ENCODE measurements at places on chromosomes 4 and X.
A peak's percentile ranks its signal among the peaks of the same experiment; 100 is the strongest.

DNA sequence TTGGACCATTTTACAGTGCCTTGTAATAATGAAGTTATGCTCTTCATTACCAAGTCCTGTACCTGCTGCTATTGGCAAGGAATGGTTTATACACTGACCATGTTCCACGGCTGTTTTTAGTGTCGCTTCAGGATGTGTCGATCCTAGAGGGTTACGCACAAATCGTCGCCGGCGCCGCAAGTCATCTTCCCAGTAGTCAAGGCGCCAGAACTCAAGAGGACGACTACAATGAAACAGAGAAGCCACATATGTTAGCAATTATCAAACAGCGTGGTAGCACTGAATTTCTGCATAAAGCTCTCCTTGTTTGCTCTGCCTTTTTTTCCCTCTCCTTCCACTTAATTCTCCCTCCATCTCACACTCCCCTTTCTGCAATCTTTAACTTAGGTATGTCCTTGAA is 17.0 kb downstream of the MAB21L2 start:
- DNase-seq, result no peak

GRCh38 chrX:151019856-151020255 is 36.7 kb downstream of the HMGB3 start:
- no peak for DNase-seq

- peak; percentile 18 for DNase-seq
These were observed 17.8 kb upstream of the ZNF827 start for GRCh38 chr4:145956288-145956890.

DNA sequence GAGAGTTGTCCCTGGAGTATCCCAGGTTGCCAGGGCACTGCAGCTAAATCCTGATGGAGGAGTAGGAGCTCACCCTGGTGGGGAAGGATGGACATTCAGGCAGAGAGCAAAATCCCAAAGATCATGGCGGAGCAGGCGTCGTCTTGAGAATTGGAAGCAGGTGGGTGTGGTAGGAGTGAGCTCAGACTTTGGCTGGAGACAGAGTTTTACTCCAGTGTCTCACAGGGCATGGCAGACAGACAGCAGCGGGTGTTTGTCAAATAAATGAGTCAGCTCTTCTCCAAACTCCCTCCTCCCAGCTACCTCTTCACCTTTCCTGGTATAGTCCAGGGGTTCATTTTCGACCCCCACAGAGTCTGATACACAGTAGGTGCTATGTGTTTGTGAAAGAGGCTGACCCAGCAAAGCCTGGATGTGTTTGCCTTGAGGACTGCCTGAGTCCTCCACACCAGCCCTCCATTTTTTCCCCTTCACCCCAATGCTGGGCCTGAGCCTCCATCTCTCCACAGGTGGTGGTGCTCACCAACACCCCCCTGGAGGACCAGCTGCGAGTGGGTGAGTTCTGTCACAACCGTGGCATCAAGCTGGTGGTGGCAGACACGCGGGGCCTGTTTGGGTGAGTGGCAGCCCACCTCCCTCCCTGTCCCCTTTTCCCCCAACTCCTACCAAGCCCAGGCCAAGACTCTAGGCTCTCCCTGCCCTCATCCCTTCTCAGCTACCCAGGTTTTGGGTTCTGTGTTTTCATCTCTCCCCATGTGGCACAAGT is 6.9 kb downstream of the UBA1 start:
- DNase-seq, result no peak

DNA sequence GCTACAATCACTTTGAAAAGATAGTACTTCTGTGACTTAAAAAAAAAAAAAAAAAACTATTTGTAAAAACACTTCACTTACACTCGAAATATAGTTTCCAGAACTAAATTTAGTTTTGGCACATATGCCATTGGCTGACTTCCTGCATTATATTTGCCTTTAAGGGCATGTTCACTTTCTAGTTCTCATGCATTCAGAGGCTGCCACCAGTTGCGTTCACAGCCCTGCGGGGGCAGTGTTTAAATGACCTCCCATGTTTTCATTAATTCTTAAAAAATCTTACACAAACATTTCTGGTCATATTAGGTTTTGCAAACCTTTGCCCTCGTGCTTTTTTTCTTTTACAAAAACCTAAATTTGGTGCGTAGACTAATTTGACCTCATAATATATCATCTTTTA is 12.4 kb upstream of the ARHGAP6 start:
- DNase-seq, result no peak

- DNase-seq, result no peak
These were observed 277.5 kb downstream of the FBXW7 start for GRCh38 chr4:152258391-152258790.

DNA sequence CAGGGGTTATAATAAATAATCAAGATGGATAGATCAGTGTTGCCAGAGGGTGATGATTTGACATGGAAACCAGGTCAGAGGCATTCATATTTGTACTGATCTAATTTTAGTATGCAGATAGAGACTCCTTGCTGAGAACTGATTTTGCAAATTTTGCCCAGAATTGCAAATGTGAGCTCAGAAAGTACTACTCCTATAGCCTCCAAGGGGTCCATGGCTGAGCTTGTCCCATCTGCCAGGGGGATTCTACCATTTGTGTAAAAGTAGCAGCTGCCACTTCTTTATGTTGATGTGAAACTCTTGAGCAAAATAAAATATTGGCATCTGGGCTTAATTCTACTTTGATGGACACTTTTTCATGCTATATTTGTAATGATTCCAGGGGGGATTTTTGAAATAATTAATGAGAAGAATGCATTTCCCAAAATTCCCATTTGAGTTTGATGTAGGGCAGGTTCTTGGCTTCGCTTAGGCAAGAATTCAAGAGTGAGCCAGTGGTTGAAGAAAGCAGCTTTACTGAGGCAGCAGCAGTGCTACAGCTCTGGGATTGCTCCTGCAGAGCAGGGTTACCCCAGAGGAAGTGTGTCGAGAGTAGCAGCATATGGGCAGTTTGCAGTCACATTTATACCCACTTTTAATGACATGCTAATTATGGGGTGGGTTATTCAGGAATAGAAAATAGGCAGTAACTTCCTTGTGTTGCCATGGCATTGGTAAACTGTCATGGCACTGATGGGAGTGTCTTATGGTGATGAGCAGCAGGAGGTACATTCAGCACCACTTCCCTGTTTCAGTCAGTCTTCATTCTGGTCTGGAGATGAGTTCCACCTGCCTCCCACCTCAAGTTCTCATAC is 38.7 kb upstream of the DCLK2 start:
- no peak for DNase-seq

GRCh38 chrX:65677954-65678469 is 10.6 kb downstream of the MSN start:
- no peak for DNase-seq

DNA sequence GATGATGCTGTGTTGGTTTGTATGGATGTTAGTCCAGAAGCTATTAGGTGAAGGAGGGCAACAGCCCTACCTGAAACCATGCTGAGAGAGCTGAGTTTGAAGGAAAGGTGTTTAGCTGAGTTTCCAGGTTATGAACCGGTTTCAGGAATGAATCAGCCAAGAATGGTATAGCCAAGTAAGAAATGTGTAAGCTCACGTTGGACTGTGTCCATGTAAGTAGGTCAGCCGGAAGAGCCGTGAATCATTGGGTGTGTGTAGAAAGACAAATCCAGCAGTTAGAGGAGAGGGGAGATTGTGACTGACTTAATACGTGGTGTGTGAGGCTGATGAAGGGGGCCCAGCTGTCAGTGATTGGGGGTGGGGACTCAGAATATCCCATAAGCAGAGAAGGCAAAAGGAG is 77.2 kb upstream of the SPIN4 start:
- DNase-seq, result no peak

DNA sequence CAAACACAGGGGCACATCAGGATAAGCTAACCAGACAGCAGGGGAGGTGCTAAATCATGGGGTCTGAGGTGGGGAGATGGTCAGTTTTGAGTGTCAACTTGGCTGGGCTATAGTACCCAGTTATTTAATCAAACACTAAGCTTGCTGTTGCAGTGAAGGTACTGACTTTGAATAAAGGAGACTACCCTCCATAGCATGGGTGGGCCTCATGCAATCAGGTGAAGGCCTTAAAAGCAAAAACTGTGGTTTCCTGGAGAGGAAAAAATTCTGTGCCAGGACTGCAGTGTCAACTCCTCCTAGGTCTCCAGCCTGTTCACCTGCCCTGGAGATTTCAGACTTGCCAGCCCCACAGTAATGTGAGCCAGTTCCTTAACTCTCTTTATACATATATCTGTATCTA is 12.6 kb upstream of the HSFX2 start:
- DNase-seq, result no peak

DNA sequence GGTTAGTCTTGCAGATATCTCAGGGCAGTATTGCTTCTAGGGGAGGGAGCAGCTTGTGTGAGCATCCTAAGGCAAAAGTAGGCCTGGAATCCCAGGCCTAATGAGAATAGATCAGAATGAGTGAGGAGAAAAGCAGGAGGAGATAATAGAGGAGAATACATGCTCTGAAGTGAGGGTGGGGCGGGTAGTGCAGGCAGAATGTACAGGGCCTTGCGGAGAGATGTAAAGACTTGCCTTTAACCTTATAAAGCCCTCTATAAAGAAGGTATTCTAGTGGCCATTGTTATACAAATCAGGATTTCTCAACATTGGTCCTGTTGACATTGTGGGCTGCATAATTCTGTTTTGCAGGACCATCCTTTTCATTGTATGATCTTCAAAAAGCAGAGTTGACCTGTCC is 855.3 kb downstream of the PCDH7 start:
- no peak for DNase-seq

DNA sequence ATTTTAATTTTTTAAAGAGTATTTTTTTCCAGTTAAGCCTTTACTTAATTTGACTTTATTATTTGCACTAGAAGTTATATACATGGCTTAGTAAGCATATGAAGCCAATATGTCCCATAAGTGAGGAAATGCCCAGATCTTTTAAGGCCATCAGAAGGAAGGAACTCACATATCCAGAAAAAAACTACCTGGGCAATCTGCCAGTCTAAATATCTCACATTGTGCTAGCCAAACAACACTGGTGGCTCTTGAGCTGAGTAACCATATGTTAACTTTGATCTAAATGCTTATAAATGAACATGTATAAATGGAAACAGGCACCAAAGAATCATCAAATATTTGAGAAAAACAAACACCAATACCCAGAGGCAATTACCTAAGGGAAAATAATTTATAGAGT is 138.6 kb upstream of the APOOL start:
- no peak for DNase-seq

GRCh38 chrX:107600366-107600765 is 27.9 kb upstream of the PRPS1 start:
- no peak for DNase-seq

- DNase-seq, result no peak
These were observed 77.5 kb downstream of the RLIM start for GRCh38 chrX:74536832-74537371.

- DNase-seq, result no peak
These were observed 83.1 kb downstream of the FAM53A start for GRCh38 chr4:1600811-1601532.

DNA sequence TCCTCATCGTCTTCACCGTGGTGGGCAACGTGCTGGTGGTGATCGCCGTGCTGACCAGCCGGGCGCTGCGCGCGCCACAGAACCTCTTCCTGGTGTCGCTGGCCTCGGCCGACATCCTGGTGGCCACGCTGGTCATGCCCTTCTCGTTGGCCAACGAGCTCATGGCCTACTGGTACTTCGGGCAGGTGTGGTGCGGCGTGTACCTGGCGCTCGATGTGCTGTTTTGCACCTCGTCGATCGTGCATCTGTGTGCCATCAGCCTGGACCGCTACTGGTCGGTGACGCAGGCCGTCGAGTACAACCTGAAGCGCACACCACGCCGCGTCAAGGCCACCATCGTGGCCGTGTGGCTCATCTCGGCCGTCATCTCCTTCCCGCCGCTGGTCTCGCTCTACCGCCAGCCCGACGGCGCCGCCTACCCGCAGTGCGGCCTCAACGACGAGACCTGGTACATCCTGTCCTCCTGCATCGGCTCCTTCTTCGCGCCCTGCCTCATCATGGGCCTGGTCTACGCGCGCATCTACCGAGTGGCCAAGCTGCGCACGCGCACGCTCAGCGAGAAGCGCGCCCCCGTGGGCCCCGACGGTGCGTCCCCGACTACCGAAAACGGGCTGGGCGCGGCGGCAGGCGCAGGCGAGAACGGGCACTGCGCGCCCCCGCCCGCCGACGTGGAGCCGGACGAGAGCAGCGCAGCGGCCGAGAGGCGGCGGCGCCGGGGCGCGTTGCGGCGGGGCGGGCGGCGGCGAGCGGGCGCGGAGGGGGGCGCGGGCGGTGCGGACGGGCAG is 792 bp downstream of the ADRA2C start:
- DNase-seq, result no peak

GRCh38 chr4:52573551-52573950 is 85.5 kb downstream of the USP46 start:
- no peak for DNase-seq

DNA sequence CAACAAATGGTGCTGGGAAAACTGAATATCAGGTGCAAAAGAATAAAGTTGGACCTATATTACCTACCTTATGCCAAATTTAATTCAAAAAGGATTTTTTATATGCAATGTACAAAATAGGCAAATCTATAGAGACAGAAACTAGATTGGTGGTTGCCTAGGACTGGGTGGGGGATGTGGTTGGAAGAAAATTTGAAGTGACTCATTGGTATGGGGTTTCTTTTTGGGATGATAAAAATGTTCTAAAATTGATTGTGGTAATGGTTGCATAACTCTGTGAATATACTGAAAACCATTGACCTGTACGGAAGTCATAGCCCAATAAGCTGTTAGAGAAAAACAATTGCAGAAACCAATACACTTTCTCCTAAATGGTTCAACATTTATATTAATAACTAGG is 72.1 kb downstream of the COL4A5 start:
- DNase-seq, result no peak

GRCh38 chr4:61556277-61556676 is 356.2 kb downstream of the ADGRL3 start:
- DNase-seq, result no peak

GRCh38 chrX:137858106-137858505 is 292.2 kb downstream of the ZIC3 start:
- no peak for DNase-seq

DNA sequence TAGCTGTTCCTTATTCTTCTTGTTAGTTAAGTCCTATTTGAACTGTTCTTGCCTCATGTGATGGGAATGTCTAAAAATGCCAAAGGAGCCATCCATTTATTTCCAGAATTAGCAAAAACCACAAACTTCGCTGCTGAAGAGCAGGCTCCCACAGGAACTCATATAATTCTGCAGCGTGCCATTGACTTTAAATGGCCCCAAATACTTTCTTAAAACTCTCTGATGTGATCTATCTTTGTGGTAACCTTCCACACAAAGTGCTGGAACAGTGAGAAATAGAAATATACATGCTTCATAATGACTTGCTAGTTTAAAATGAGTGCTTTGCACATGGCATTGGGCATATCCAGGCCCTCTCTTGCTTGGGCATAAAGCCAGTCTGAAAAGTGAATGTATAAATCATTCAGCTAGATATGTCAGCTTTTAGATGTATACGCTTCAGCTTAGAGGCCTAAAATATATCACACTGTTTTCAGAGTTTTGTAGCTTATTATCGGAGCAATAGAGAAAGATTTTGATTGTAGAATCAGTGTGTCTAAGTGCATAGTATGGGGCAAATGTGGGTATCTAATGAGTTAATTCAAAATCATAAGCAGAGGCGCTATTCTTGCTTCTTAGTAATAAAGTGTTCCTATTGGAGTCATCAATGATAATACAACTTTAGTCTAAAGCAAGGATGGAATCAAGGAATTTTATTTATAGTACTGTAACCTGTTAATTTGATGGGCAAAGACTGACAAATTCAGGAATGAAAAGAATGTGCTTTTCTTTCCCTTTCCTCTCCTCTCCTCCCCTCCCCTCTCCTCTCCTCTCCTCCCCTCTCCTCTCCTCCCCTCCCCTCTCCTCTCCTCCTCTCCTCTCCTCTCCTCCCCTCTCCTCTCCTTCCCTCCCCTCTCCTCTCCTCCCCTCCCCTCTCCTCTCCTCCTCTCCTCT is 392.2 kb upstream of the ZFP42 start:
- no peak for DNase-seq

- DNase-seq, result no peak
These were observed 2.9 kb downstream of the FGG start for GRCh38 chr4:154609532-154609931.
